ENCODE measurements at places on chromosomes 11 and 22.

GRCh38 chr11:123580557-123581275 lies 73.7 kb downstream of the SCN3B start:
- DNase-seq: peak; percentile 64

DNA sequence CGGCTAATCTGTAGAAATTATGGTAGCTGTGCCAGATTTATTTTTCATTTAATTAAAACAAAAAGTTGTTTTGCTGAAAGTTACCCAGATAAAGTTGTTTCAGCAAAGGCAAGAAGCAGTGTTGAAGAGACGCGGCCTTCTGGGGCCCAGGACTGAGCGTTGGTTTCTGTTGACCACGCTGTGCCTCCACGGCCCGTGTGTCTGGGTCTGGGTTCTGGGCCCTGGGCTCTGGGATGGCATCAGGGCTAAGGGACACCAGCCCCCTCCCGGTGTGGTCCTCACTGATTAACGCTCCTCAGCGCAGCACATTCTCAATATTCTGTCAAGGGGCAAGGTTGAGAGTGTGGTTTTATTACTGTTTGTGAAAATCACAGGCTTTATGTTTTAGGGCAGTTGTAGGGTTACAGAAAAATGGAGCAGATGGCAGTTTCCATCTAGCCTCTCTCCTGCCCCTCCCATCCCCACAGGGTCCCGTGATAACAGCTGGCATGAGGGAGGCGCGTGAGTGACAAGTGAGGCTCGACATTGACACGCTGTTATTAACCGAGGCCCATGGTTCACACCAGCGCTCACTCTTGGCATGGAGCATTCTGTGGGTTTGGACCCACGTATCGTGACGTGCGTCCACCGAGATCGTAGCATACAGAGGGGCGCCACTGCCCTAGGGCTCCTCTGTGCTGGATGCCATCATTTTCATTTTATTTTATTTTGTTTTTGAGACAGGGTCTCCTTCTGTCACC lies 1231.4 kb downstream of the BRD1 start:
- DNase-seq: no peak

GRCh38 chr11:113201054-113201818 lies 113.1 kb upstream of the TTC12 start:
- DNase-seq: no peak

DNA sequence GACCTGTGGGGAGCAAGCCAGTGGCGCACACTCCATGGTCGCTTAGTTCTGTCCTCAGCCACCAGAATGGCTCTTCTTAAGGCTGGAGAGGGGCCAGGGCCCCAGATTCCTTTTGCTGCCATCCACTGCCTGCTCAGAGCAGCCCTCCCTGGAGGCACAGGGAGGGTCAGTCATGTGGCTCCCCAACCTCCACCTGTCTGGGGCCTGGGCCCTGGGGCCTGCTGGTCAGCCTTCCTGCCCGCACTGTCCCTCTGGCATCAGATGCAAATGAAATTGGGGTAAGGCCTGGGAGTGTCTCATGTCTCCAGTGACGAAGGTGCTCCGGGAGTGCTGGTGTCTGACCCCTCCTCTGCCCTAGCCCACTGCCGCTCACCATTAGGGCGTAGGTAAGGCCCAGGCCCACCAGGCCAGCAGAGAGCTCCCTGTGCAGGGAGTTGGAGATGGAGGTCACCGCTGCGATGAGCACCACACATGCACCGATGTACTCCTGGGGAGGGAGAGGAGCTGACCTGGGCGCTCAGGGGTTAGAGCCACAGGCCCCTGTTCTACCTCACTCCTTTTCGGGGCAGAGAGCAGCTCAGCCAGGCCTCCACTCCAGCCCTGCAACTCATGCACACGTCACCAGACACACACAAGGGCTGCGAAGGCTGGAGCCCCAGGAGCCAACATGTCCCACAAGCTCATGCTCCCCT lies 9.0 kb upstream of the KCNJ11 start:
- no peak for DNase-seq

DNA sequence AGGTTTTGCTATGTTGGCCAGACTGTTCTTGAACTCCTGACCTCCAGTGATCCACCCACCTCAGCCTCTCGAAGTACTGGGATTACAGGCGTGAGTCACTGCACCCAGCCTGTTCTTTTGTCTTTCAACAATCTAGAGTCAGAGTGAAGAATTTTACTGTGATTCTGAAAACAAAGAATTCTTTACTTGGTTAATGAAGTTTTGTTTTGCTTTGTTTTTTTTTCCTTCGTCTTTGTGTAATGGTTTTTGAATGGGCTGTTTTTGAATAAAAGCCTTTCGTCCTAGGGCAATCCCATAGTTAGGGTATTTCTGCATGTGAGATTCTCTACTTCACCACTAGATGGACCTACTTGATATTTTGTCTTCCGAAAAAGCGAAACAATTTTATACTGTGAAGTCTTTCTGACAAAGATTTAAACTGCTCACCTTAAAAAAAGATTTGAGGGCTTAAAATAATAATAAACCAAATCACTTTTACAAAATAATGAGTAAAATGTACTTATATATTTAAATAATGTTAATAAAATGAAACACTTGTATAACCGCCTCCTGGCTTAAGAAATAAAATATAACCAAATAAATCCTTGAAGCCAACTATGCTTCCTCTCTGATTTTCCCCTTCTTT lies 43.4 kb upstream of the SC5D start:
- DNase-seq: peak; percentile 62

Data from SK-MEL-5 (cell line).